GM12891 (cell line): ENCODE measurements at places on chromosomes 5 and 9.
A peak's percentile ranks its signal among the peaks of the same experiment; 100 is the strongest.

- peak; percentile 1 for DNase-seq
Observed at GRCh38 chr5:132253452-132254320, 3.8 kb upstream of the PDLIM4 start.

DNA sequence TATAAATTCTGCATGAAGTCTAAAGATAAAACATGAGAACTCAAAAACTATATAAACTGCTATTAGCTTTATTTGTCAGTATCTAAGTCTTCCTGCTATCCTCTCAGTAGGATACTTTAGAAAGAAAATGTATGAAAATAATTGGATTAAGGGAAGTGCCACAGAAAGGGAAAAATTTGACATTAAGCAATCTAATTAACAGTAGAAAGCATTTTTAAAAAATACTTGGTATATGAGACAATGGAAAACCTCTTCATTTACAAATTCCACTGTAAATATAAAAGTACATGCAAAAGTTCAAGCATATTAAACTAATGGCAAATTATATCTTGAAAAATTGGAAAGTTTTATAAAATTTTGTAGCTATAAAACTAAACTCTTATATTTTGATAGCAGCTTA, 518.6 kb upstream of the NUDT12 start:
- DNase-seq = no peak

DNA sequence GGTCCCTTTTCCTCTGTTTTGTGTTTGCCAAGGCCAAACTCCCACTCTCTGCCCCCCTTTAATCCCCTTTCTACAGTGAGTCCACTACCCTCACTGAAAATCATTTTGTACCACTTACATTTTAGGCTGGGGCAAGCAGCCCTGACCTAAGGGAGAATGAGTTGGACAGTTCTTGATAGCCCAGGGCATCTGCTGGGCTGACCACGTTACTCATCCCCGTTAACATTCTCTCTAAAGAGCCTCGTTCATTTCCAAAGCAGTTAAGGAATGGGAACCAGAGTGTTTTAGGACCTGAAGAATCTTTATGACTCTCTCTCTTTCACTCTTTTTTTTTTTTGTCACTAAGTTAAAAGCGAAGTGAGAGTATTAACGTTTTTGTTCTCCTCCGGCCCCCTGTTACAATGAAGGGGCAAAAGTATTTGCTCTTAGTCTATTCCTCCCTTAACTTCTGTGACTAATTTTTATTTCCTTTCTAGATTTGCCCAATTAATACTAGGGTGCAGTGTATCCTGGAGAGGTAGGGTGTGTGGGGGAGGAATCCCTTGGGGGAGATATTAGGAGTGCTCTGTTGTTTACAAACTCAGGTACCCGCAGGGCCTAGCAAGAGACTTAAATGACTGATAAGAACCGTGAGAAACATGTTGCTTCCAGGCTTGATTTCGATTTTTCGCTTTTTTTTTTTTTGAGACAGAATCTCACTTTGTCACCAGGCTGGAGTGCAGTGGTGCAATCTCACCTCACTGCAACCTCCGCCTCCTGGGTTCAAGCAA, 14.7 kb downstream of the GM2A start:
- no peak for DNase-seq

GRCh38 chr9:134433101-134433500, 106.8 kb downstream of the RXRA start:
- no peak for DNase-seq

GRCh38 chr5:99866740-99867139, 668.4 kb upstream of the FAM174A start:
- DNase-seq = no peak

DNA sequence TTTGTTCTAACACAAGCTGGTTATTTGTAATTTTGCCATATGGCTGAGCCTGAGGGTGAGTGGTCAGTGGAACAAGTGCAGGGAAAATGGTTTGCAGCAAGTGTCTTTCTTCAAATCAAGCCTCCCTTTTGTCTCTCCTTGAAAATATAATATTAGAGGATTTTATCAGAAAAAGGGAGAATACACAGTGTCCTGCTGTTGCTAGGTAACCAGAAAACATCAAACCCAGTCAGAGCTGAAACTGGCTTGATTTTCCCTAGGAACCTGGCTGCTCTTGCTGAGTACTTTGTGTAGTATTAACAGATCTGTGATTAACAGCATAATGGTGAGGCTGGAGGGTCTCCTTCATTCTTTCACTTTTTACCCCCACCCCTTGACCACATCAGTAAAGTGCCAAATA, 314.0 kb downstream of the ARHGEF28 start:
- no peak for DNase-seq
